Stimulated activated CD4-positive, alpha-beta T cell treated with anti-CD3 and anti-CD28 coated beads, Interleukin-4, amount 100 ng/mL, for 24 hours (primary cell): ENCODE measurements at places on chromosomes 4 and X.

GRCh38 chr4:147740176-147740575, 8.3 kb downstream of the ARHGAP10 start:
- no peak for DNase-seq

- no peak for DNase-seq
Observed at GRCh38 chrX:39896951-39897740, 200.6 kb downstream of the BCOR start.

DNA sequence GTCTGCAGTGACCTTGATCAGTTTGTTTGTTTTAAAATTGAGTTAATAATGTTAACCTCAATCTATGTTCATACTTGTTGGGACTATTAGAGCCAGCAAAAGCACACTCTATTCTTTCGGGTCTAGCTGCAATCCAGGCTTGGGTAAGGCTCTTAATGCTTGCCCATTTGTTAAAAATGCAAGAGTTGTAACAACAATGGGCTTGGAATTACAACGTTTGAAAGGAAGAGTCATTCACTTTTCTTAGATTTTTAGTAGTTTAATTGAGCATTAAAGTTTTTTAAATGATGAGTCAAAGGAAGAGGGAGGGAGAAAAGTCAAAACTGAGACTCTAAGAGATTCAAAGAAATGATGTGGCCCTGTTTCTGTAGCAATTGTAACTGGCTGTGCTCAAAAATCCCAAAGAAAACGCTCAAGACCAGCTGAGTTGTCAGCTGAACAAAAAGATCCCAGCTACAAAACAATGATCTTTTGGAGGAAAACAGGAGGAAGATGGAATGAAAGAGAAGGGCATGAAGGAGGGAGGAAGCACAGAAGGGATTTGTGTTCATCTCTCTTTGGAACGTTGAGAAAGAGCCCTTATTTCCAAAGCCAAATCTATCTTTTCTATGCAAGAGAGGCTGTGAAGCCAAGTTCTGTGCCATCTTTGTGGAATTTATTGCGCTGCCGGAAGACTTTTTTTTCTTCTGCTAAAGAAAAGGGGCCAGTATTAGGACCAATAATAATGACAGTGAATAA, 5.5 kb downstream of the SCD5 start:
- no peak for DNase-seq

DNA sequence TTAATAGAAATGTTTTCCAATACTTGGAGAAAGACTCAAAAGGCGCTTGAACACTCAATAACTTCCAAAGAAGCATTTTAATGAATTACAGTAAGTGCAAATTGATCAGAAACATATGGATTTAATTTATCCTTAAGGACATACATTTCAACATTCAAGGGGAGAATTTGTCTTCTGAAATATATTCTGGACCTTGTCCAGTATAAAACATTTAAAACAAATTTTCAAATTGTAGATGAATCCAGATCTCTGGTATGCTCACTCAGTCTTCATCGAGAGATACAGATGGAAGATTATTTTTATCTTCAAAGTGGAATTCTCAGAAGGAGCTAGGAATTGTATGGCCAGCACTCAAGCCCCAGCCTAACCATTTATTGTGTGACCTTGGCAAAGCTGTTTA, 310.4 kb downstream of the ZNF674 start:
- no peak for DNase-seq

GRCh38 chrX:11665168-11666111, at the start of gene ARHGAP6:
Gene ARHGAP6 (minus strand): TSS chrX:11665920. CDS start chrX:11664828, 1,092 bp downstream.
- DNase-seq: no peak

- DNase-seq: peak; percentile 24
Observed at GRCh38 chrX:44871931-44872820, 812 bp upstream of the KDM6A start.

GRCh38 chr4:37802068-37802666, 24.3 kb upstream of the PGM2 start:
- DNase-seq: no peak

DNA sequence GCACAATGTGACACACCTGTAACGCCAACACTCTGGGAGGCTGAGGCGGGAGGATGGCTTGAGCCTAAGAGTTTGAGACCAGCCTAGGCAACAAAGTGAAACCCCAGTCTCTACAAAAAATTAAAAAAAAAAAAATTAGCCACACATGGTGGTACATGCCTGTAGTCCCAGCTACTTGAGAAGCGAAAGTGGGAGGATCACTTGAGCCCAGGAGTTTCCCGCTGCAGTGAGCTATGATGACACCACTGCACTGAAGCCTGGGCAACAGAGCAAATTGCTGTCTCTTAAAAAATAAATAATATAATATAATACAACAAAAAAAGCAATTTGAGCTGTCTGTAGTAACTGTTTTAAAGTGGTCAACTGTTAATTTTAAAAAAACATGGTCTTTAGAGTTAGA, 13.2 kb downstream of the SPOCK3 start:
- no peak for DNase-seq

DNA sequence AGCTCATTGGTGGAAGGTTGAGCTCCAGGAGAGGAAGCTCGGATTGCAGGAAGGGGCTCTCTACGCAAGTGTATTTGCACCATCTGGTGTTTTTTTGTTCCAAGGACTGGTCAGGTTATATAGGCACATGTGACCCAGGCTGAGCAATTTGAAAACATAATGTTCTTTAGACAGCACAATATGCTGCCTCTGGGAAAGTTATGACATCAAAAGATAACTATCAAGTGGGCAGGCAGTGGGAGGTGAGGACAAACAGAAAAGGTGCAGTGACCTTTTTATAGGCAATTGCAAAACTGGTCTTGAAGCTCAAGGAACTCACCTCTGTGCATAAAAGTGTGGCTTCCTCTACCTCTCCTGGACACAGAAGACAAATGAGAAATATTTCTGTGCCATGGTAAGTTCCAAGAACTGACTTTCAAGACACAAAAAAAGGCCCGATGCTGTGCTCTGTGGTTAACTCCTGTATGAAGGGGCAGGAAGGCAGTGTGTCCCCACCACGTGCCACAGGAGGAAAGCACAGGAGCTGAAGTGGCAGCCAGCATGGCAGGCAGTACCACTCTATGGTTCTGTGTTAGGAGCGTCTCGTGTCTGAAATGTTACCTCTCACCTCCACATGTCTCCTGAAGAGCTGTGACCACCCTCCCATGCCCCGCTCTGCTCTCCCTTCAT, 128.6 kb downstream of the SHROOM3 start:
- DNase-seq: no peak

DNA sequence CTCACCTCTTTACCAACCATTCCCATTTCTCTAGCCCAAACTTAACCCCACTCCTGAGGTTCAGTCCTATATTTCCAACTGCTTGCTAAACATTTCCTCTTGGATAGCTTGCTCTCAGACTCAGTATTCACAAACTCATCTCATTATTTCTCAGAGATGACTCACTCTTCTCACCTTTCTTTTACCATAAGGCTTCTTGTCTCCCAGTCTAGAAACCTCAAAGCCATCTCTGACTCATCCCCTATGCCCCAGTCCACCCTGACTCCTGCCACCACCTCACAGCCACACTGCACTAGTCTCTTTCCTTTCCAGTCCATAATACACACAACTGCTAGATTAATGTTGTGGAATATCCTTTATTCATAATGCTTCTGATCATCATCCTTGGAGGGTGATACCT, 4.8 kb downstream of the FRMPD3 start:
- DNase-seq: peak; percentile 32

DNA sequence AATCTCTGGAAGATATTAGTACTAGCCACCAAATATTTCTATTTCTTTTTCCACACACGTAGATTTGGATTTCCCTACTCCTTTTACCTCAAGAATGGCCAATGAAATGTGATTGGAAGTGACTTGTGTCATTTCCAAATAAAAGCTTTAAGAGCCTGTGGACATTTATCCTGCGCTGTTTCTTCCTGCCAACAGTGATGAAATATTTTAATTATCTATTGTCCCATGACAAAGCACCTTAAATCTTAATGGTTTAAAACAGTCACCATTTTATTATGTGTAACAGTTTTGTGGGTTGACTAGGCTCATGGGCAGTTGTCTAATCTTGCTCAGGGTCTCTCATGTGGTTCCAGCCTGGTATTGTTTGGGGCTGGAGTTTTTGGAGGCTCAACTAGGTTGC, 3.5 kb upstream of the PGRMC2 start:
- DNase-seq: no peak

DNA sequence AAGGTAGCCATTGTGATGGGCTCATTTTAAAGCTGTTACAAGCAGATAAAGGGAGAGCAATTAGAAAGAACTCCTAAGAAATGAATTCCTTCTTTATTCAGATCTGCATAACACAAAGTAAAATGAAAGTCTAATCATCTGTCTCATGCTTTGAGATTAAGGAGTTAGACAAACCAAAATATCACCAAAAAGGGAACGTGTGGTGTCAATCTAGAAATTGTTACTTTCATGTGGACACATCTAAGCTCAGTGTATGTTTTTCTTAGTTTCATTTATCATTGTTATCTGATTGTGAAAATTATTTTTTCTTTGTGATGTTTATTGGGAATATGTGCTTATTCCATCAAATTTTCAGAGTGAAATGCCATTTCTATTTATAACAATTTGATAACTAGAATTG, 80.3 kb downstream of the BANK1 start:
- DNase-seq: no peak

- DNase-seq: peak; percentile 45
Observed at GRCh38 chrX:53188763-53189162, 36.2 kb downstream of the KDM5C start.

- no peak for DNase-seq
Observed at GRCh38 chr4:166259081-166259480, 386.0 kb downstream of the TLL1 start.

GRCh38 chr4:62960415-62960814, 1448.8 kb downstream of the TECRL start:
- no peak for DNase-seq
